ENCODE measurements at places on chromosomes 5 and 9.

GRCh38 chr9:128317629-128318028 lies 4.6 kb downstream of the TRUB2 start:
- no peak for DNase-seq

DNA sequence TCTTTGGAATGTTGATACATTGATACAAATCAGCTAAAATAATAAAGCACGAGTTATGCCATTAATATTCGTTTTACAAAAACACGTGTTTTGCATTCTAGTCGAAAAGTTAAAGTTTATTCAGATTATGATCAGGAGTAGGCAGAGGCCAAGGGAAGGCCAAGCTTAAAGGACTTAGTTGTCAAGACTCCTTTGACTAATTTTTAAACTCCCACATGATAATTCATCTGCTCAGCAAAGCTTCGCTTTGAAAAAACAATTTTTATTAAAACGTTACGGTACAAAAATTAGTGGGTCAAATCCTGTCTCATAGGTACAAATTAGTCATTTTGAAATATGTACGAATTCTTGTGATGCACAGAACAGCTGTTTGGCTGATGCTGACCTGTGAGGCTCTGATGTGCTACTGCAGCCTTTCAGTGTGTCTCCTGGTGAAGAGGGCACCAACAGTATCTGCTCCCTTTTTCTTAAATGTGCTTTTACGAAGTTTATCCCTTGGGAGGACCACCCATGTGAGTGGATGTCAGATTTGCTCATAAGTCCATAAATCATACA lies 23.0 kb upstream of the NR3C1 start:
- no peak for DNase-seq

DNA sequence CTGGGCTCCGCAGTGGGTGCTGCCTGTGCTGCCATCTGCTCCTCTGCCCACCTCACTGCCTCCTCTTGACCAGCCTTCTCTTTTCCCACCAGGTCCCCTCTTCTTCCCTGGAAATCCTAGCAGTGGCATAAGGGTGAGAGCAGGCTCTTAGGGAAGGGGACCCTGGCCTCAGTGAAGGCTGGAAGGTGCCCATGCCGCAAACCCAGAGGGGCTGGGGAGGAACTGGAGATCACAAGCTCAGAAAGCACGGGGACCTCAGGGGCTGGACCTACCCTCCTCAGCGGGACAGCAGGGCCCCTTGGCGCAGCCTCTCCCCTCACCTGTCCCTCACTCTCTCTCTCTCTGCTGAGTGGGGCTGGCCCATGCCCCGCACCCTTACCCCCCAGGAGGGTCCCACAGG lies 144.4 kb upstream of the IRX2 start:
- no peak for DNase-seq

DNA sequence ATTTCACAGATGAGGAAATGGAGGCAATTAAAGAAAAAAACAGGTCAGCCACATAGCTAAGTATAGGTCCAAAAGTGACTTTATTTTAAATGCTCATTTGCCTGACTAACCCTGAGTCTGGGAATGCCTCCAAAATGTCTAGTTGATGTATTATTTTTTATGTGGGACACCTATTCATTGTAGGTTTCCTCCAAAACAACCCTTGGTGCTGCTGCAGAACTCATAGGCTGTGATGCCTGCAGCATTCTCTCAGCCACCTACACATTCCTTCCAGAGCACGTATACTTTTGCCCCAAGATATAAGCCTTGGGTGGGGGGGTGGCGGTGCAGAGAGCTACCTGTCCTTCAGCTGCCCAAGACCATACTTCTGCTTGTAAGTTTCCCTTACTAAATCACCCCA lies 77.4 kb downstream of the MSX2 start:
- DNase-seq = no peak

DNA sequence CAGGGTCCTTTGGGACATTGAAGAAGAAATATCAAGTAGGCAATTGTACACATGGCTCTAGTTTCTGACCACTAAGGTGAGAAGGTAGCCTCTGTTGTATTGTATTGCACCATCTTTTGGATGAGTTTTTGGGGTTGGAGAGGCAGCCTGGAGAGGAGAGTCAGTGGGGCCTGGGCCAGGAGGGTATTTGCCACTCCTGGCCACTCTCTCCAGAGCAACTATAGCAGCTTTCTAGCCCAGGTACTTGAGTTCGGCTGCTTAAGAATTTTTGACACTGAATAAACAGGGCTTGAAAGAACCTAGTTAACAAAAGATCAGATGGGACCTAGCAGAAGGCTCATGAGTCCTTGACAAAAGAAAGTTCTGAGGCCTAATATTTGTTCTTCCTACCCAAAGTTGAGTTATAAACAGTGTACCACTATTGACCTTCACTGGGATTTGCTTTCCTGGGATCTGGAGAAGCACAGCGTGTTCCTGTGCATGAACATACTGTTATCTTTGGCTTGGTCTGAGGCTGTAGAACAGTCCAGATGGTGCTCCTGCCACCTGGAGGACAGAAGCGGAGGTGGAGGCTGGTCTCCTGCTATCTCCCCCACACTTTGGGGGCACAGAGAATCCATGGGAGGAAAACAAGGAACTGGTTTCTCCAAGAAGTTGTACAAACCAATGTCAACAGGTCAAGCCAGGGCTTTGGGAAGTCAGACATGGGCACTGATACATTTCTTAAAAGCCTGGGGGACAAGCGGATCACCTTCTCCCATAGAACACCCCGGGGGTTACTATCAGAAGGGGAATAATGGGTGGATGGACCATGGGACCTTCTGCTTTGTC lies 110.4 kb upstream of the LIFR start:
- DNase-seq = no peak

DNA sequence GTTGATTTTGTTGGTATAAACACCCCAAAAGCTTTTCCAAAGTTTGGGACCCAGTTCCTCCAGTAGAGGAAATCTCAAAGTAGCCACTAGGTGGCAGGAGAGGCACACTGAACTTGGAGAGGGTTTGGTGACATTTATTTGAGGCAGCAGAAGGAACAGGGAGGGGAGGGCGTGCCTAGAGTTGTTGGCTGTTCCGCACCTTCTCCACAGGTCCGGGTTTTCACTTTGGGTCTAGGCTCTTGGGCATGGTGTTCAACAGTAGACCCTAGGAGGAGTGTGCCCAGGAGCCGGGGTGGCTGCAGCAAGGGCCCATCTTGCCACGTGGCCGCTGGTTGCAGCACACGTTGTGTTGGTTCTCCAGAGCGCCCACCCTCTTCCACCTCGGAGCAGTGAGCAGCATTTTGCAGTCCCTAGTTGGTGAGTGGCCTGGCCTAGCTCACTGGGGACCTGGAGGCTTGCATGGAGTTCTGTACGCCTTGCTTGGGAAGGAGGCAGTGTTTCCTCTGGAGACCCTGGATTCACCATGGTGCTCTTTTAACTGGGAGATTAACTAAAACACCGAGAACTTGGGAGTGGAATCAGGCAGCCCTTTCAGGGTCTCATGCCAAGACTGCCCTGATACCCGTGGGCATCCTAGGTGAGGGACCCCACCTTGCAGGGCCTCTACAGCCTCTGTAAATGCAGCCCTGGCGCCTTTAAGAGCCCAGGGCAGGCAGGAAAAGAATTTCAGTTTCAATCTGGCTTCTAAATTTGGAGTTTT lies 28.2 kb downstream of the PTPA start:
- DNase-seq = peak; percentile 48

- no peak for DNase-seq
Observed at GRCh38 chr5:151475388-151475787, 28.0 kb downstream of the SLC36A1 start.

- no peak for DNase-seq
Observed at GRCh38 chr9:88789785-88790184, 201.5 kb upstream of the S1PR3 start.

DNA sequence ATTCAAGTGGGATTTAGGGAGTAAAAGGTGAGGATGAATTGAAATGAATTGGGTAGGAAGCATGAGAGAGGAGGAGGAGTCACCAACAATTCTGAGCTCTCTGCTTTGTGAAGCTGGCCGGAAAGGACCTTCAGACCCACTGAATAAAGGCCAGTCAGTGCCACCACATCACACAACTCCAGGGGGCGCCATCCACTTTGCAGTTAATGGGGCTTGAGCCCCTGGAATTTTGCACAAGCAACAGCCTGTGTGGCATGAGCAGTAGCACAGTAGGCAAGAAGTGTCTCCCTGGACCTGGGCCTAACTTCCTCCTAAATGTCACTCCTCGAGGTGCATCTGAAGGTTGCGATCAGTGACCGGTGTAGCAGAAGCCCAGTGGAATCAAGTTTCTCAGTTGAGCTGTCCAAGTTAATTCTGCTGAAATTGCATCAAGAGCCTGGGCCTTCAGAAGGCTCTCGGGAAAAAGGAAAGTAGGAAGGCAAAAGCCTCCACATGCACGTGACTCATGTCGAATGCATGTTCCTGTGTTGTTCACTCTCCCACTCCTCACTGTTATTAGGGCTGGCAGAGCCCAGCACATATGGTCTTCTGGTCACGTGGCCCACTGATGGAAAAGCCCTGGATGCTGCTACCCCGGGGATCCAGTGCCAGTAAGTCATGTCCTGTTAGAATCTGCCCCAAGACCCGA lies 27.8 kb upstream of the GLIS3 start:
- no peak for DNase-seq

DNA sequence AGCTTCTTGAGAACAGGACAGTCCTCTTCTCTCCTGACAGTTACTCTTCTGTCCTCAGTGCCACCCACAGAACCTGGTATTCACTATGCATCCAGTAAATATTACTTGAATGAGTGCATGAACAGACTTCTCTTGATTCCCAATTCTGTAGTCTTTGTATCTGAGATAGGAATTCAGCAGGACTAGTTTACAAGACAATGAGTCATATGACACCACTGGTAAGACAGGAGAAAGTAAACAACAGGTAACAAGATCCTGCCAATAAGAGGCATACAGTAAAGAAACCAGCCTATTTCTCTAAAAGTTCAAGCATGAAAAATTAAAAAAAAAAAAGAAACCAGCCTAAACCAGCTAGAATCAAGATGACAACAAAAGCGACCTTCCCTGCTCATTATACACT lies 6.2 kb downstream of the ZNF883 start:
- no peak for DNase-seq

- DNase-seq = peak; percentile 59
Observed at GRCh38 chr9:121074370-121075250, at the start of gene CNTRL. TSS of gene CNTRL (plus strand) at chr9:121074955. CDS start at chr9:121088327, 13,372 bp downstream.

DNA sequence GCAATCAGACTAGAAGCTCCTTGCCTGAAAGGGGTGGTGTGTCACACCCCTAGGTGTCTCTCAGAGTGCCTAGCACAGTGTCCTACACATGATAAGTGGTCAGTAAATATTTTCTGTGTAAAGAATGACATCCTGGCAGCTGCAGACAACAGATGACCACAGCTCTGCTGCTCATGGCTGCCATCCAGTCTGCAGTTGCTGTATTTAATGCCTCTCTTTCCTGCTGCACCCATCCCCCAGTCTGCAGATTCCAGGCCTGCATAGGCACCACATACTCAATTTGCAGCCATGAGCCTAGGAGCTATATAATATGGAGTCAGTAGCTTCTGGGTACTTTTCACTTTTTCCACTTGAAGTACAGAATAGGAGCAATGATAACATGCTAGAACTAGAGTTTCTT lies 94.9 kb upstream of the NR4A3 start:
- no peak for DNase-seq

DNA sequence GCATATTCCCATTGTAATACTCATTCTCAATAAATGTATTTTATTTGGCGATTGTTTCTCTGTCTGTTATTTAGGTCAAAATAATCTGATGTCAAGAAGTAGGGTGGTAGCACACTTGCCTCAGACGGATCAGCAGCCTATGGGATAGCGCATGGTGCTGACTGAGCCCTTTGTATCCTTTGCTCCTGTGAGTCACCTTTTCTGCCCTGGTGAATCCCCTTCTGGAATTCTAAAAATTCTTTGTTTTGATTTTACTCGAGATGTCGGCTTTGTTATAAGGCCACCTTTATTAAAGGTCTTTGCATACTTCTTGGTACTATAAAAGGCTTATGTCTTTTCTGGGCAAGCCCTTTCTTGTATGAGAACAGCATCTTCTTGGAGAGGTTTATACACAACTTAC lies 1187.8 kb downstream of the CDH9 start:
- DNase-seq = no peak

GRCh38 chr5:173507171-173507570 lies 109.3 kb downstream of the BOD1 start:
- DNase-seq = no peak

GRCh38 chr9:81953096-81953495 lies 9.8 kb downstream of the SPATA31D3 start:
- no peak for DNase-seq

DNA sequence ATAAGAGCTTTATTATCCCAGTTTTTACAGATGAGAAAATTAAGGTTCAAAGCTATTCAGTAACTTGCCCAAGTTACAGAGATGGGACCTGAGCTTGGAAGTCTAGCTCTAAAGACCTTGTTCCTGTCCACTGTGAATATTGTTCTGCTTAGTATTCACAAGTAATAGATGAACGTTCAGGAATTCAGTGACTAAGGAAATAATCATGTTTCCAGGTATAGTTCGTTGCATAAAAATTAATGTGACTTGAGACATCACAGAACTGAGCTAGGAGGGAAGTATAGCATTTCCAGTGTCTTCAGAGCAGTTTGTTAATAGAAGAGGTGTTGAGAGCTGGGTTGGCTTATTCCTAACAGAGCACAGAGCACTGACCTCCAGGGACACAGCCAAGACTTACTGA lies 136.1 kb downstream of the FGF1 start:
- no peak for DNase-seq

DNA sequence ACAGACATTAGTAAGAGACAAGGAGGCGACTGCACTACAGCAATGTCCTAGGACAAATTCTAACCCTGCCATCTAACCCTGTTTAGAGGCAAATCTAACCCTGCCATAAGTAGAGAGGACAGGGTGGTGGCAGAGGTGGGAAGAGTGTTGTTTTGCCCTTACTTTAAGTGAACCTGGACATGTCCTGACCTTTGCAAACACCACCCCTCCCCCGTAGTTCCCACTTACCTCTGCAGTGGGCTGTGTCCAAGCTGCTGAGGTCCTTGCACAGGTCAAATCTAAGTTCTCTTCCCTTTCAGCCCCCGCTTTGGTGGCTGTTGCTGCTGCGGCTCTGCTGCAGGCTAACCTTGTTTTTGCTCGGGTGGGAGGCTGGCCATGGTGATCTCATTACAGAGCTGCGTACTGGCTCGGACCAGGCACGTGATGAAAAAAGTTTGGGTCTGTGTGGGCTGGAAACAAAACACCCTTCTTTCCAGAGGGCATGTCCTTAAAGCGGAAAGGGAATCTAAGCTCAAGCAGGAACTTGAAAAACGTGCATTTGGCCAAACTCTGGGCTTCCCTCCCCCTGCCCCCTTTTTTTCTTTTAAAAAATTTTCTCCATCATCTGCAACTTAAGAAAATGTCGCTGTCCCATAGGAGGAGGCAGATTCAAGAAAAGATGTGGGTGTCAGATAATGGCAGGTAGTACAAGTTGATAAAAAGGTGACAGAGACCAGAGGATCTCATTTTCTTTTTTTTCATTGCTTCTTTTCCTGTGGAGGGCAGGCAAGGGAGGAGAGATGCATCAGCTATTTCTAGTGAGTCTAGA lies at the start of gene FAXDC2:
Gene FAXDC2, minus strand, starts transcription at position 349 of the 808 bp plus-strand sequence. CDS start 12,425 bp downstream, outside the sequence.
- DNase-seq = no peak

DNA sequence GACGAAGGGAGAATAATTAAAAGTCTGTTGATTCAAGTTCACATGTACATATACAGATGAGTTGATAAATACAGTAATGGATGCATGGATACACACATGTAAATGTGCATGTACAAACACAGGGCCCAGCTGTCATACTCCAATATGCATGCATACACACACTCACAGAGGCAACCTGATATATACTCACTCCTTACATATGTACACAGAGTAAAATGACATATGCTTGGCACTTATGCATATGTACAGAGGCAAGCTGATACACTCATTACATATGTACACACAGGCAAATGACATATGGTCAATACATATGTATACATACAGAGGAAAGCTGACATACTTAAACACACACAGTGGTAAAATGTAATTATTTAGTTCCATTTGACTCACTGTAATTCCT lies 7.2 kb upstream of the TMEFF1 start:
- no peak for DNase-seq

- no peak for DNase-seq
Observed at GRCh38 chr5:14714706-14715105, 50.2 kb downstream of the OTULIN start.

Measured in stimulated activated CD4-positive, alpha-beta T cell treated with anti-CD3 and anti-CD28 coated beads, Interleukin-15, amount 100 ng/mL, for 1 hour (primary cell).